Muscle of arm (tissue), 14 donors: ENCODE measurements at places on chromosomes 2 and 18. TPM values are rescaled to one million over a fixed set of nuclear protein-coding genes. Genes with fewer than 3 reads are reported as not detected.

- no peak for DNase-seq
These were observed 25.4 kb downstream of the PSTPIP2 start for GRCh38 chr18:46046688-46047087.

DNA sequence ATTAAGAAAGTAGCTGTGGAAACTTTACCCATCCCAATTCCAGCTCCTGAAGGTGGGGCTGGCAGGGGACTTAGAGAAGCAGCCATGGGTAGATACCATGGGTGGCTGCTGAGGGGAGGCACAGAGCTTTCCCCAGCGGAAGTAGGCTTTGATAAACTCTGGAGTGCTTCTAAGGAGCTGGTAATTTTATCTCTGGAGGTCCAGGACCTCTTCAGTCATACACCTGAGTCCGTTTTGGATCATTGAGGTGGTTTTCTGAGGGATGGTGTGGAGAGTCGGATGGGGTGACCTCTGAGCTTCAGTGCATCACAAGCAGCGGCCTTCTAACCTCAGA, 36.7 kb upstream of the BMP10 start:
- no peak for DNase-seq

DNA sequence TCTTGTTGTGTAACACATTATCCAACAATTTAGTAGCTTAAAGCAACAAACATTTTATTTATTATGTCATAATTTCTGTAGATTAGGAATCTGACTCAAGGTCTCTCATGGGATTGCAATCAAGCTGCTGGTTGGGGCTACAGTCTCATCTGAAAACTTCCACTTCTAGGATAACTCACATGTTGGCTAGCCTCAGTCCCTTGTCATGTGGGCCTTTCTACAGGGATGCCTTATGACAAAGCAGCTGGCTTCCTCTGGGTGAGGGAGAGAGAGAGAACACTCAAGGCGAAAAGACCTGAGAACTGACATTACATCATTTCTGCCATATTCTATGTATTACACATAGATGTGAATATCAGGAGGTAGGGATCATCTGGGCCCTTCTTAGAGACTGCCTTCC, 317.9 kb upstream of the VRK2 start:
- DNase-seq: no peak

- no peak for DNase-seq
These were observed 12.6 kb downstream of the SPOPL start for GRCh38 chr2:138514173-138514572.

DNA sequence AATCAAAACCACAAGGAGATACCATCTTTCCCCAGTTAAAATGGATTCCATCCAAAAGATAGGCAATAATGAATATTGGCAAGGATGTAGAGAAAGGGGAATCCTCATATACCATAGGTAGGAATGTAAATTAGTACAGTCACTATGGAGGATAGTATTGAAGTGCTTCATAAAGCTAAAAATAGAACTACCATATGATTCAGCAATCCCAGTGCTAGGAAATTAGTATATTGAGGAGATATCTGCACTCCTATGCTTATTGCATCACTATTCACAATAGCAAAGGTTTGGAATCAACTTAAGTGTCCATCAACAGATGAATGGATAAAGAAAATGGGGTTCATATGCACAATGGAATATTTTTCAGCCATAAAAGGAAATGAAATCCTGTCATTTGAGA, 251.2 kb downstream of the ZNF804A start:
- no peak for DNase-seq

DNA sequence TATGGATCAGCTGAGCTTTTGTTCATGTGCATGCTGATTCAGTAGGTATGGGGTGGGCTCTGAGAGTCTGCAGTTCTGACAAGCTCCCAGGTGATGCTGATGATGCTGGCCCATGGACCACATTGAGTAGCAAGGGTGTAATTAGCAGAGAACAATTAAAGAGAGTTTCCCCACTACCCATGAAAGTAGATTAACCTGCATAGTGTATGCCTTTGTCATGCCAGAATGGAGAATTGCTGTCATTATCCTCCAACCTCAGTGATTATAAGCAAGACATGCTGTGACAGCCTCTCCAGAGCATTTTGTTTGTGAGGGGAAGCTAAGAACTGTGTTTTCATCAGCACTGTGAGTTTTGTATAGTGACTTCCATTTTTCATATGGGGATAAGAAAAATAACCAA, 59.5 kb upstream of the LYPD1 start:
- DNase-seq: no peak

GRCh38 chr2:236975766-236976165, 109.9 kb upstream of the COPS8 start:
- no peak for DNase-seq

CNRIP1 gene
- polyA plus RNA-seq: 23.8 TPM

ASIC4 gene
- polyA plus RNA-seq: 0.78 TPM

CDH19 gene
- 0.84 TPM for polyA plus RNA-seq

DNA sequence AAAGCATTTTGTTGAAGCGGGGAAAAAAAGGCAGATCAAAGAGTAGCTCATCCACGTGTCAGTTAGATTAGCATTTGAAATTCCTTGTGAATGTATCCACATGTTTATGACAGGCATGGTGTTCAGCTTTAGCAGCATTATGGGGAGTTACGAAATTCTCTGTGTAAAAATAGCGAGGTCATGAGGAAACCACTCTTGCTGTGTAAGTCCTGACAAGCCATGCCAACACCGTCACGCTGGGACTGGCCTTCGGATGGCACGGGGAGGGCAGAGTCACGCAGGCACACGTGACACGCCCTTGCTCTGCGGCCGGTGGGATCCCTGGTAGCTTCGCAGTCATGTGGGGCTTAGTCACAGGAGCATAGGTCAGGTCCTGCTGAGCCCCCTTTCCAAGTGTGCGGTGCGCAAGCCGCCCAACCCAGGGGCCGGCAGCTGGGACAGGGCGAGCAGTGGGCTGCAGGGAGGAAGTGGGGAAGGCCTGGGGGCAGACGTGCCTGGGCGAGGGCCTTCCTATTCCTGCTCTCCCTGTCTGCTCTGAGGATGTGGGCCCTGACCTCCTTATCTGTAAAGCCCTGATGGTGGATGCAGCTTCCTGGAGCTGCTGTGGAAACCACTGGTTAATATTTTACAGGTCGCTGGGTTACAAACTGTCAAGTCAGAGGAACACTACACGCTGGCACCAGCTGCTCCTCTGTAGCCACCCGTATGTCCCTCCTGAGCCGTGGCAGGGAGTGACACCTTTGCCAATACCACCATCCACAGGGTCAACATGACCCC, 18.0 kb downstream of the MBP start:
- no peak for DNase-seq

DNA sequence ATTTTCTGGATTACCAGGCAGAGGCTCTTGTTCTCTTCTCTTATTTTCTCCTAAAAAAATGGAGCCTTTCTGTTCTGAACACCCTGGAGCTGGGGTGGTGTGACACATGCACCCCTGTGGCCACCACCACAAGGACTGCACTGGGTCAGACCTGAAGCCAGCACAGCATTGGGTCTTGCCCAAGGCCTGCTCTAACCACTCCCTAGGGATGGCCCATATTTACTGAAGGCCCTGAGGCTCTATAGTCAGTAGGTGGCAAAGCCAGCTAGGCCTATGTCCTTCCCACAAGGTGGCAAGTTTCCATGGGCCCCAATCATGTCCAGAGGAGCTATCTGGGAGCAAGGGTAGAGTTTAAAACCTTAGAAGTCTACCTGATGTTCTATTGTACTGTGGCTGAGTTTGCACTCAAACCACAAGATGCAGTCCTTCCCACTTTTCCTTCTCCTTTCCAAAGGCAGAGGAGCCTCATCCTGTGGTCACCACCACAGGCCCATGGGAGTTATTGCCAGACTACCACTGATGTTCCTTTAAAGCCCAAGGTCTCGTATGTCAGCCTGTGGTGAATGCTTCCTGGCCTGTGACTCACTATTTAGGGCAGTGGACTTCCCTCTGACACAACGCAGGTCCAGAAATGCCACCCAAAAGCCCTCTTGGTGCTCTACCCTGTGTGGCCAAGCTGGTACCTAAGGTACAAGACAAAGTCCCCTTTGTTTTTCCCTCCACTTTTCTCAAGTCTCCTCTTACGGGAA, 15.0 kb upstream of the FMNL2 start:
- no peak for DNase-seq

- DNase-seq: no peak
These were observed 91.4 kb upstream of the BCL2L11 start for GRCh38 chr2:111029181-111029927.
